Uterus (tissue), 4 donors: ENCODE measurements at places on chromosomes 6 and 20.

GRCh38 chr6:170182093-170182780 lies 108.6 kb downstream of the DLL1 start:
- no peaks in the 10 kb centered on the region for H3K36me3 ChIP-seq
- DNase-seq: no peak
- H3K27ac ChIP-seq: no peak overlapping the region
- no peaks in the 10 kb centered on the region for H3K4me1 ChIP-seq
- H3K27me3 ChIP-seq: no peaks in the 10 kb centered on the region

- H3K27ac ChIP-seq: no peak overlapping the region
- DNase-seq: no peak
- H3K27me3 ChIP-seq: no peaks in the 10 kb centered on the region
- no peaks in the 10 kb centered on the region for H3K36me3 ChIP-seq
Measured at GRCh38 chr6:70135219-70136160, 167.4 kb downstream of the COL9A1 start.

GRCh38 chr6:101435038-101435437 lies 41.5 kb downstream of the GRIK2 start:
- no peaks in the 10 kb centered on the region for H3K4me1 ChIP-seq
- H3K27me3 ChIP-seq: no peaks in the 10 kb centered on the region
- H3K4me3 ChIP-seq: no peak overlapping the region
- no peaks in the 10 kb centered on the region for H3K36me3 ChIP-seq
- H3K27ac ChIP-seq: no peak overlapping the region

- no peak for DNase-seq
- H3K4me3 ChIP-seq: no peak overlapping the region
- no peaks in the 10 kb centered on the region for H3K36me3 ChIP-seq
- no peaks in the 10 kb centered on the region for H3K27me3 ChIP-seq
- no peaks in the 10 kb centered on the region for H3K4me1 ChIP-seq
Measured at GRCh38 chr6:42387336-42387735, 64.4 kb downstream of the TRERF1 start.

GRCh38 chr20:61478094-61478493 lies 226.0 kb downstream of the CDH4 start:
- no peak overlapping the region for H3K4me3 ChIP-seq
- no peaks in the 10 kb centered on the region for H3K36me3 ChIP-seq
- H3K27me3 ChIP-seq: no peaks in the 10 kb centered on the region
- no peak overlapping the region for H3K27ac ChIP-seq
